Stimulated activated naive B cell treated with anti-CD40 and anti-IgM and Interleukin-4, amounts not matched to agents 10 μg/mL and 1 μg/mL and 100 μg/mL, for 72 hours (primary cell): ENCODE measurements at places on chromosomes 1 and 21.
A peak's percentile ranks its signal among the peaks of the same experiment; 100 is the strongest.

DNA sequence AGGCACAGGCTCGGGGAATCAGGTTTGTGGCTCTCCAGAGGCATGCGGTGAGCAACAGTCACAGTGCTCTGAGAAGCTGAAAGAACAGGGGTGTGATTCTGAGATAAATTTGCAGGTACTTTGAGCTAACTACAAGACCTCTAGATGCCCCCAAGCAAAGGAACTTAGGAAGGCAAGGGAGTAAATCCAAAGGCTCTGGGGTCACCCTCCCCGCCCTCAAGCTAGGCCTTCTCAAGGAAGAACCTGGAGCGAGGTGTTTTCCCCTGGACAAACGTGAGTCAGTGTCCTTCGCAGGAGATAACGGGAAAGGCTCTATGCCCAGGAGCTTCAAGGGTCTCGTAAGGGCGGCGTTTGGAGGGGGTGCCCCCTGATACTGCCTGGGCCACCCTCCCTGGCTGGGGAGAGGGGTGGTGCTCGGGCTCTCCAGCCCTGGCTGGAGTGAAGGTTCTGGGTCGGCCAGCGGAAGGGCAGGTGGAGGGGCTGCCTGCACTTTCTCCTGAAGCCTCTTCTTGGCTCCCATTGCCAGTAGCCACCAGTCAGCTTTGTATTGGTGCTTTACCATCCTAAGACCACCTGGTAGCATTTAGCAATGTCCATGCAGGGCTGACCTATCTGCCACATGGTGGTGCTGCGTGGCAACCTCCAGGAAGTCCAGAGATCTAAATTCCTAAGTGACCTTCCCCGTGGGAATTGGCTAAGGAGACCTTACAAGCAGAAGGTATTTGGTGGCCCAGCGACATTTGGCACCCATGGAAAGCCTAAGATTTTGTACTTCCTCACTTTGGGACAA lies 44.0 kb downstream of the GPR161 start:
- DNase-seq: no peak

GRCh38 chr1:156055281-156056048 lies 883 bp downstream of the LAMTOR2 start:
- peak; percentile 11 for DNase-seq

- DNase-seq: peak; percentile 47
Observed at GRCh38 chr1:154791292-154792166, 78.6 kb downstream of the KCNN3 start.

GRCh38 chr1:21703318-21703963 lies 34.3 kb upstream of the RAP1GAP start:
- no peak for DNase-seq

- no peak for DNase-seq
Observed at GRCh38 chr1:222023025-222023424, 281.1 kb upstream of the DUSP10 start.

- no peak for DNase-seq
Observed at GRCh38 chr1:221824025-221824424, 82.1 kb upstream of the DUSP10 start.

DNA sequence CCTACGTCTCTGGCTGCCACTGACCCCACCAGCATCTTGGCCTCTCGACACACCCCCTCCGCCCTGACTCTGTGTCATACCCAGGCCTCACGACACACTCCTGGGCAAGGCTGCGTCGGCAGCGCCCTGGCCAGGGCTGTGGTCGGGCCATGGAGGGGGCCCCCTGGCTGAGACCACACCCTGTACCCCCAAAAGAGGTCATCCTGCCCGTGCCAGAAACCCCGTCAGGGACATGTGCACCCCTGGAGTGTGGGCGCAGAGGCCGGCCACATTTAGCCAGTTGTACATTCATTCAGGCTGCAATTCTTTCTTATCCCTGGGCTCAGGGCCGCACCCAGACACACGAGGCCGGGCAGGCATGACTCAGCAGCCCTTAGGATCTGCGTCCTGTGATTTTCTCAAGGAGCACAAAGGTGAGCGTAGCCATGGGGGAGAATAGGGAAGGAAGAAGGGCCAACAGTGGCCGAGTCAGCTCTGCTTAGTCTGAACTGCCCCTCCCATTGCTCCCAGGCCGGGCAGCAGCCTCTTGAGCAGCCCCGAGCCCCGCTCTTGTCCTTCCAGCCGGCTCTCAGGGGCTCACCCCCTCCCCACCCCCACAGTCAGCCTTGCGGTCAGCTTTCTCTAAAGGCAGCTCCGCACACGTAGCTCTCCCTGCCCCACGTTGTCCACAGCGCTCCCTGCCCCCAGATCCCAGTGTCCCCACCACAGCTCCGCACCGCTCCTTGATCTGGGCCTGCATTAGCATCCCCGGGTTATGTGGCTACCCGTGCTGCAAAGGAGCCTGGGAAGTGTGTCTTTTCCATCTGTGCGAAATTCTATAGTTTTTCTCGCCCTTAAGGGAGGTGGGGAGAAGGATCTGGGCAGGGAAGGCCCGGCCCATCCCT lies 7.9 kb downstream of the CSTB start:
- no peak for DNase-seq

DNA sequence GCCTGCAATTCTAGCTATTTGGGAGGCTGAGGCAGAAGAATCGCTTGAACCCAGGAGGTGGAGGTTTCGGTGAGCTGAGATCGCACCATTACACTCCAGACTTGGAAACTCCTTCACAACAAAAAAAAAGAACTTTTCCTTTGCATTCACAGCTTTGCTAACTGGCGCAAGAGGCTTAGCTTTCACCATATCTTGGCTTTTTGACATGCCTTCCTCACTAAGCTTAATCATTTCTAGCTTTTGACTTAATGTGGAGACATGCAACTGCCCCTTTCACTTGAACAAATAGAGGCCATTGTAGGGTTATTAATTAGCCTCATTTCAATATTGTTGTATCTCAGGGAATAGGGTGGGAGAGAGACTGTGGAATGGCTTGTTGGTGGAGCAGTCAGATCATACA lies 8.7 kb downstream of the KPNA6 start:
- DNase-seq: no peak

GRCh38 chr1:100835866-100836842 lies 58.5 kb downstream of the EXTL2 start:
- no peak for DNase-seq

DNA sequence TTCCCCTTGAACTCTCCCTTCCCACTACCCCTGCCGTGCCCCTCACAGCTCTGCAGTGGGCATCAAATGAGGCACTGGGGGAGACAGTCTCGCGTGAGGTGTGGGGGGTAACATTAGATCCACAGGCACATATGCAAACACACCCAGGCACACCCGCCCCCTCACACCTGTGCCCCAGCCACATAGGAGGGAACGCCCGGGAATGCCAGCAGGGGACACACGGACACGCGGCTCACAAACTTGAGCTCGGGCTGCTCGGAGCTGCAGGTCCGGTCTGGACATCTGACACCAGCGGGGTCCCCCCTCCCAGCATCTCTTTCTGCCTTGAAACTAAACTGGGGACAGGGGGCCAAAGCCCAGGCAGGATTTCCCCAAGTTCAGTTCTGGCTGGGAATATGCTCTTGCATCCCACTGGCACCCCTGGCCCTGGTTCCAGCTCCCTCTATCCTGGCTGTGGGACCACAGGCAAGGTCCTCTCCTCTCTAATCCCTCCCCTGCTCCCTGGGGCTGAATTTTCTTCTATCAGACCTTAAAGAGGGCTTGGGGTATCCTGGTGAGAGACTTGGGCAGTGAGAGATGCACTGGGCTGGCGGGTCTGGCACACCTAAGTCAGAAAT lies 30.6 kb downstream of the CDCP2 start:
- DNase-seq: no peak

GRCh38 chr1:19772053-19772452 lies 27.7 kb downstream of the TMCO4 start:
- no peak for DNase-seq

DNA sequence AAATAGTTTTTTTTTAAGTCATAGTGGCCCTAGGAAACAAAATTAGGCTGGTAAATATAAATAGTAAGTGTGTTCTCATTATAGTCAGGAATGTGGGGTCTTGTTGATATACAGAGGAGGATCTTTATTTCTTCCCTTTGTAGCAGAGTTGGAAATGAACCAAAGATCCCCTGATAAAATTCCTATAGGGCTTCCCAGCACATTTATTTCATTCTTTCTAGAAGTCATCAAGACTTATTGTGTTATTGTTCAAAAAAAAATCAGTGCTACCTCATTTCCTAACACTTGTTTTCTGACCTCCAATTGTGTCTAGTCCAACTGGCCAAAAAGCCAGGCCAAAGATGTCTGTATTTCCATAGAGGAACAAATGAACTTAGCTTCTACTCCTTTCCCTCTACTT lies 7.6 kb upstream of the PLEKHO1 start:
- no peak for DNase-seq

GRCh38 chr21:34333121-34333739 lies 30.6 kb upstream of the KCNE2 start:
- no peak for DNase-seq

- no peak for DNase-seq
Observed at GRCh38 chr1:20494609-20495311, 8.8 kb upstream of the CAMK2N1 start.

DNA sequence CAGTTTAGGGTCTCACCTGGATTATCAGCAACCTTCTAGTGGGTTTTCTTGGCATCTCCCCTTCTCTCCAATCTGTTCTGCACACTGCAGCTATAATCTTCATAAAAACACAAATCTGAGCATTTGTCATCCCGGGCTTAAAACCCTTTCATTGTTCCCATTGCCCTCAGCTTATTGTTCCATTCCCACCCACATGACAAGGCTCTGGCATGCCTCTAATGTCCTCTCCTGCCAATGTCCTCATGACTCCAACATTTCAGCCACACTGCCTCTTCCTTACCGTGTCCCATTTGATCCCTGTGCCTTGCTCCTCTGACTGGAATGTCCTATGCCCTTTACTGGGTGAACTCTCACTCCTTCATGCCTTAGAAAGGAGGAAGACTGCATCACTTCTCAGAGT lies 7.5 kb upstream of the DPH2 start:
- no peak for DNase-seq

DNA sequence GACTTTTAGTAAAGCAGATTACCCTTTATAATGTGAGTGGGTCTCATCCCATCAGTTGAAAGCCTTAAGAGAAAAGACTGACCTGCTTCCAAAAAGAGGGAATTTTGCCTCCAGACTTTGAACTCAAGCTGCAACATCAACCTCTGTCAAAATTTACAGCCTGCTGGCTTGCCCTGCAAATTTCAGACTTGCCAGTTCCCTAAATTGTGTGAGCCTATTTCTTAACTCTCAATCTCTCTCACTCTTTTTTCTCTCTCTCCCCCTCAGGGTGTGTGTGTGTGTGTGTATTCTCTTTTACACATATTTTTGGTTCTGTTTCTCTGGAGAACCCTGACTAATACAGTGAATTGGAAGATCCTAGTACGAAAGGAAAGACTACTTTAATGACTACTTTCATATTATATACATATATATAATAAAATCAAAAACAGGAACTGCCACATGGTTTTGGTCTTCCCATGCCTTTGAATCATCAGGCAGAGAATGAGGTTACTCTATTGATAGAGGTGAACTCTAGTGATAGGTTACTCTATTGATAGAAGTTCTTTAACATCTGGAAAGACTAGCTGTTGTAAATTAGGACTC lies 6.4 kb downstream of the OR2C3 start:
- no peak for DNase-seq

GRCh38 chr1:107609808-107610207 lies 355.2 kb downstream of the VAV3 start:
- no peak for DNase-seq

DNA sequence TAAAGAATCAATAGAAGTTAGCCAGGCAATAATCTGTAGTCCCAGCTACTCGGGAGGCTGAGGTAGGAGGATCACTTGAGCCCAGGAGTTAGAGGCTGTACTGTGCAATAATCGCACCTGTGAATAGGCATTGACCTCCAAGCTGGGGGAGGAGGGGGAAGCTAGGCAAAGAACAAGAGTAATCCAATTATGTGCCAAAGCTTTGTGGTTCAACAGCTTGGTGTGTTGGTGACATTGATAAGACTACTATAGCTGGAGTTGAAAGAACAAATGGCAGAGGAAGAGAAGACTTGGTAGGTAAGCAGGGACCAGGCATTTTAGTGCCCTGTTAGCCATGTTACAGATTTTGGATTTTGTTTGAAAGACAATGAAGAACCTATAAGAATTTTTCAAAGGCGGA lies 2.1 kb upstream of the TMCO2 start:
- no peak for DNase-seq

GRCh38 chr1:158045639-158046038 lies 52.2 kb downstream of the KIRREL1 start:
- DNase-seq: no peak

DNA sequence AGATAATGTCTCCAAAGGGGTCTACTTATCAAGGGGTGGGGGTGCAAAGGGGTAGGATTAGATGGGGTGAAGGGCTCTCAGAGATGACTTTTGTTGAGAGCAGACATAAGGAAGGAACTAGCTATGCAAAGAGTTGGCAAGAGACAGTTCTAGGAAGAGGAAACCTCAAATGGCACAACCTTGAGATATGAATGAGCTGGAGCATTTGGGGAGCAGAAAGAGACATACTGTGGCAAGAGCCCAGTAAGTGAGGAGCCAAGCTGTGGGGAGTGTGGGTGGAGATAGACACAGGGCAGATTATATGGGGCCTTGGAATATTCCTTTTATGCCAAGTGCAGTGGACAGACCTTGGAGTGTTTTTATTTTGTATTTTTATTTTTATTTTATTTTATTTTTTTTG lies 84.8 kb upstream of the BTG3 start:
- DNase-seq: no peak

- DNase-seq: no peak
Observed at GRCh38 chr21:44625756-44626155, 1.1 kb upstream of the KRTAP10-9 start.

- DNase-seq: no peak
Observed at GRCh38 chr1:222182641-222183040, 365.3 kb downstream of the HHIPL2 start.

GRCh38 chr1:89363638-89364536 lies at the start of gene GBP6:
Gene GBP6, plus strand, starts transcription at chr1:89364059. Its CDS starts 4,493 bp downstream, at chr1:89368552.
- DNase-seq: no peak

DNA sequence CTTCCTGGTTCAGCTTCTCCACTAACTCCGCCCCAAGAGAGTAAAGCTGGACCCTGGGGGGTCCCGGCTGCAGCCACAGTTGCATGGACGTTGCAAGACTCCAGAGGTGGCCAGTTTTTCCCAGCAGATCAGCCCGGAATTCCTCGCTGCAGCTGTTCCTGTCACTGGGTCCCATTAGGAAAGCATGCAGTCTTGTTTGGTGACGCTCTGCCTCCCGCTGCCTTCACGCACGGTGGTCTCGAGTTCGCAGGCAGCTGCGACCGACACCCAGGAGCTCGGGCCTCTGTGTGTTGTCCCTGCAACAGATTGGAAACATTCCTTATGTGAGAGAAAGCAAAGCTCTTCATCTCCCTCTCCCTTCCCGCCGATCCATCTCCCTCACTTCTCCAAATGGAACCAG lies 162.8 kb downstream of the PRDM16 start:
- no peak for DNase-seq

DNA sequence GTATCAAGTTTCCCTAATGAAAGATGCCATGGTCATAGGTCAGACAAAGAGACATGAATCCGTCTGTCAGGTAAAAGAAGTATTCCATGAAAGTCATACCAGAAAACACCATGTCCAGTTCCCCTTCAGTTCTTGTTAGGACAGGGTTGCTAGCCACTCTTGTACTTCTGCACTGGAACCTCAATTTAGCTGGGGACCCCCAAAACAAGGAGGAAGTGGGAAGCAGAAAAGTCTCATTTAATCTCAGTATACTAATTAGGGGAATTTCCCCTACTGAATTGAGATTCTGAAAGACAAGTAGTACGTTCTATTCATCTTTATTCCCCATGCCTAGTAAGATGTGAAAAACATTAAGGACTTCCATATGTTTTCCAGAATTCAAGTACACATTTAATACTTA lies 1289.9 kb upstream of the B3GALT2 start:
- DNase-seq: no peak

GRCh38 chr21:46618738-46619379 lies 14.0 kb upstream of the S100B start:
- no peak for DNase-seq

GRCh38 chr1:91716339-91716738 lies 169.6 kb downstream of the TGFBR3 start:
- DNase-seq: no peak
